MM.1S (cell line): ENCODE measurements at places on chromosomes 12 and 14.
A peak's percentile ranks its signal among the peaks of the same experiment; 100 is the strongest.

DNA sequence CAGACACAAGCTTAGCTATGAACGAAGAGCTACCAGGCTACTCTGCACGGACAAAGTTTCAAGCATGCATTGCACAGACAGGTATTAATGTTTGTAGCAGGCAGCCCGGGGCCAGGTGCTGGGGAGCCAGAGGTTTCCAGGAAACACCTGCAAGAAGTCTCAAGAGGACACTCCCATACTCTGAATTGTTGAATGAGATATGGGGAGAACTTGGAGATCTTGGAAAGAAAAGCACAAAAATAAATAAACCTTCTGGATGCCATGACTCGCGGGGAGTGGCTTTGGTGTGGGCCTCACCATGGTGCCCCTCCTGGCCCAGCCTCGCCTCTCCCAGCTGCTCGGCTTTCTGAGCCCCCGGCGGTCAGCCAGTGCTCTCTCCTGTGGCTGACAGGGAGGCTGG lies 186.8 kb downstream of the TTC7B start:
- peak; percentile 77 for DNase-seq

- DNase-seq: no peak
These were observed 4.6 kb upstream of the LRP1-AS start for GRCh38 chr12:57151741-57152630.

DNA sequence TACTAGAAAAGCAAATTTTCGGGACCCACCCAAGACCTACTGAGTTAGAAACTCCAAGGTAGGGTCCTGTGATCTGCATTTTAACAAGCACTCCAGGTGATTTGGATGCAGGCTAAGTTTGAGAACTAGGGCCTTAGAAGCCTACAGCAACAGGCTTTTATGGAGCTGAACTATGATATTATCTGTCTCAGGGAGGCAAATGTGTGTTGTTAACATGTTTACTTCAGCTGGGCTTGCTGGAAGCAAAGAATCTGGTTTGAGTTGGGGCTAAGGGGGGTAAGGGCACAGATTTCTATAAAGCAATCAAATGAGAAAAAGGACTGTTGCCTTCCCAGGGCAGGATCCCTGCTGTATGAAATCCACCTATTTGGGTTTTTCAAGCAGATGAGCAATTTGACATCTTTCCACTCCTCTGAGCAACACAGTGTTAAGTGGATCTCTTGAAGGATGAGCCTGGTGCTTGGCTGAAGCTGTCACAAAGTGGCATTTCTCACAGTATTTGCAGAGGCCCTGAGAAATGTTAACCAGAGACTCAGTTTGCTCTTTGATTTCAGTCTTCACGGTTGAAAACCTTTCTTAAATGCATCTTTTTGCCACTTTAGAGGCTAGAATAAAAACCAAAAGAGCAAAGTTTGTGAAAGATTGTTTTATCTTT lies 36.2 kb upstream of the SOCS2 start:
- peak; percentile 13 for DNase-seq

GRCh38 chr14:70080076-70080475 lies 108.7 kb downstream of the SLC8A3 start:
- DNase-seq: no peak

DNA sequence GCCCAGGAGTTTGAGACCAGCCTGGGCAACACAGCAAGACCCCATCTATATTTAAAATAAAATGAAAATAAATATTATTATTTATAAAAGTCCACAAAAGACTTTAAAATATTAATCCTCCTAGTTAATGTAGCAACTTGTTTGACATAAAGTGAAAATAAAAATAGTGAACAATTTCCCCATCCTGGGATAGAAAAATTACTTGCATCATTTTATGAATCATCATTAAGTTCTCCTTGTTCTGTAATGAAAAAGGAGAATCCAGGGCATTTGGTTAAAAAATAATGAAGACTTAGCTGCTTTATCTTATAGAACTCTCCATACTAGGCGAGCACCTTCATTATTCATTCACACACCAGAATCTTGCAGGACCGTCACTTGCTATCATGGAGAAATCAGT lies 66.1 kb downstream of the ELK3 start:
- DNase-seq: no peak

GRCh38 chr12:44155358-44155757 lies 319.5 kb downstream of the TMEM117 start:
- DNase-seq: no peak
